ENCODE measurements at places on chromosomes 12 and 14.
A peak's percentile ranks its signal among the peaks of the same experiment; 100 is the strongest.

- DNase-seq = peak; percentile 38
These were observed 169.9 kb downstream of the DPF3 start for GRCh38 chr14:72723858-72724530.

- no peak for DNase-seq
These were observed 48.2 kb downstream of the KIF26A start for GRCh38 chr14:104186575-104186974.

DNA sequence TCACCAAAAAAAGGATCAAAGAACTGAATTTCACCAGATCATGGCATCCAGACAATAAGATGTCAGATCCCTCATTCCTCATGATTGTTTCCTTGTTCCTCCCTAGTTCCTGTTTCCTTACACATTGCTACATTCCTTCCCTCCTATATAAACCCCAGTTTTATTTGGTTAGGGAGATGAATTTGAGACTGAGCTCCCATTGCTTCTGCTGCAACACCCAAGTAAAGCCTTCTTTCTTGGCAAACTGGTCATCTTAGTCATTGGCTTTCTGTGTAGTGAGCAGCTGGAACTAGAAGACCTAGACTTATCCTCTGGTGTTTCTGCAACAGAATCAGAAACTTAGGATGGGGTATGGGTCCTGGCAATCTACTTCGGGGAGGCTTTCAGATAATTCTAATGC, 217.9 kb downstream of the NOVA1 start:
- no peak for DNase-seq

DNA sequence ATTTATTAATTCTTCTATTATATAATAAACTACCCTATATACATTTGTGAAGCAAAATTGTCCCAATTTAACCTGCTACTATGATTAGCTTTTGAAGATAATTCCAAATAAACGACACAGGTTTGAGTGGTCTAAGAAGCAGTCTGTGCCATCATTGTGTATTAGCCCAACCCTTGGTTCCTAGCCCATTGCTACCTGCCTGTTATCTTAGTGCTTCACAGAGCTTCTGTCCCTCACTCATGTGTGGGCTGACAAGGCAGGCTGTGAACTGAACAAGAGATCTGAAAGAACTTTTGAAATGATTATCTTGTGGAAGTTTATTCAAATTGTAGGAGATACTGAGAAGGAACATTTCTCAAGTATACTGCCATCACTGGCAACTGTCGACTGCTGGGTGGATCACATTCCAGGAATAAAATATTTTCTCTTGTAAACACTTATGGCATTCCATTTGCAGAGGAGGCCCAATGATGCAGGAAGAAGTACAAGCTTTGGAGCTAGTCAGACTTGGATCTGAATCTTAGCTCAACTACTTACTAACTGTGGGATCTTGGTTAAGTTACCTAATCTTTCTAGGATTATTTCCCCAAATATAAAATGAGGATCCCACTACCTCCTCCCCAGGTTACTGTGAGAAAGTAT, 7.8 kb upstream of the MTERF2 start:
- DNase-seq = no peak

- DNase-seq = no peak
These were observed 179.2 kb downstream of the BCAT1 start for GRCh38 chr12:24769682-24770081.

GRCh38 chr14:27127838-27128237, 530.0 kb upstream of the NOVA1 start:
- DNase-seq = no peak

GRCh38 chr14:61699027-61699426, 3.7 kb downstream of the HIF1A start:
- no peak for DNase-seq
